ENCODE measurements at places on chromosomes 4 and X.

GRCh38 chrX:17547658-17548057, 172.7 kb downstream of the NHS start:
- peak; percentile 9 for DNase-seq

DNA sequence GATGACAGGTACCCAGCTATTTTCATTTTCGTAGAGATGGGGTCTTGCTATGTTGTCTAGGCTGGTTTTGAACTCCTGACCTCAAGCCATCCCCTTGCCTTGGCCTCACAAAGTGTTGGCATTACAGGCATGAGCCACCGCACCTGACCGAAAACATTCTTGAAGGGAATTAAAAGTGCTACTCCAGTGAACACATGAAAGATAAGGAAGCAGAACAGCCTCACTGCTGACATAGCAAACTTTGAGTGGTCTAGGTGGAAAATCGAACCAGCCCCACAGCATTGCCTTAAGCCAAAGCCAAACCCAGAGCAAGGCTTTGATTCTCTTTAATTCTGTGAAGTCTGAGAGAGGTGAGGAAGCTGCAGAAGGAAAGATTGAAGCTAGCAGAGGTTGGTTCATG, 65.1 kb downstream of the KDM6A start:
- no peak for DNase-seq

- DNase-seq = no peak
Measured at GRCh38 chrX:23883737-23884354, 23.9 kb downstream of the APOO start.

DNA sequence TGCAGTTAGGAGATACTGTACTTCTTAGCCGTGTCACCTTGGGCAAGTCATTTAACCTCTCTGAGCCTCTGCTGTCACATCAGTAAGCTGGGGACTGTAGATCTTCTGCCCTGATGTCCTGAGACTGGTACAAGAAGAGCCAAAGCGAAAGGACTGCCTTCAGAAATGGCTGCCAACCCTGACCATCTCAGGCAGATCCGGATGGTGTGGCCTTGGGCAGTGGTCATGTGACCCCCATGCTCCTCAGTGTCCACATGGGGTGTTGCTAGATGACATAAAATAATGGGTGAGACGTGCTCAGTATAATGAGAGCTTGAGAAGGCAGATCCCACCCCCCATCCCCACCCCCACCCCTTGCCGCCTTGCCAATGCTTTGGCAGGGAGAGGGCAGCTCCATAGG, 60.4 kb upstream of the MTM1 start:
- DNase-seq = no peak

- no peak for DNase-seq
Measured at GRCh38 chrX:117707948-117708743, 408.5 kb downstream of the KLHL13 start.

- no peak for DNase-seq
Measured at GRCh38 chr4:48791313-48791712, 11.2 kb upstream of the FRYL start.

GRCh38 chr4:112253382-112254000, 21.9 kb downstream of the AP1AR start:
- DNase-seq = peak; percentile 39

- DNase-seq = no peak
Measured at GRCh38 chr4:2424581-2424980, 5.8 kb downstream of the CFAP99 start.

DNA sequence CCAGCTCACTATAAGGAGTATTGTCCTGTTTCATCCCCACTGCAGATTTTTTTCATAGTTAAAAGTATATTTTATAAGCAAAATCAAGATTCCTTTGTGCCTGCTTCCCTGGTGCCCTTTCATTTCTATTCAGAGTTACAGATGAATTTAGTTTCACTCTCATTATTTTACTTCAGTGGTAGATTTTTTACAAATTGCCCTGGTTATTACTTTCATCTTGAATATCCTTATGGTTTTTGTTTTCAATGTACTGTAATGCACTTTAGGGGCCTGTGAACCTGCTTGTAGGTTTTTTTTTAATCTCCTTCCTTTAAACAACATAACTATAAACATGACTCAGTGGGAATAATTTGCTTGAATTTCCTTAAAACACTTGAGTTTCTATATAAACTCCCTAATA, 126.8 kb downstream of the GPR143 start:
- no peak for DNase-seq

DNA sequence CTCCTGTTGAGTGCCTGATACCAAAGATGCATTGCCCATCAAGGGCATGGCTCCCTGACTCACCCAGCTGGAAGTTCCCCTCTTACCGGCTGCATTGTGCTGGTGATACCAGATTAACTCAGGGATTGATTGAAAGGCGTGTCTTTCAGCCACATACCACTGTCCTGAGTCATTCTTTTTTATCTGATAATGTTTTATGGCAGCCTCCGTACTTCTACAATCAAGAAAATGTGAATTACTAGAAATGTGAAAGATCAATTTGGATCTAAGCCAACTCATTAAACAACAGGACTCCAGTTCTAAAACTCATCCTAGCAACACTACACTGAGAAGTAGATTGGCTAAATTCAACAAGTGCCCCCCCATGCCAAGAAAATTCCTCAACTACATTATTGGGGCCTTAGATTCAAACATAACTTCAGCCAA, 40.0 kb downstream of the TXK start:
- DNase-seq = peak; percentile 77

DNA sequence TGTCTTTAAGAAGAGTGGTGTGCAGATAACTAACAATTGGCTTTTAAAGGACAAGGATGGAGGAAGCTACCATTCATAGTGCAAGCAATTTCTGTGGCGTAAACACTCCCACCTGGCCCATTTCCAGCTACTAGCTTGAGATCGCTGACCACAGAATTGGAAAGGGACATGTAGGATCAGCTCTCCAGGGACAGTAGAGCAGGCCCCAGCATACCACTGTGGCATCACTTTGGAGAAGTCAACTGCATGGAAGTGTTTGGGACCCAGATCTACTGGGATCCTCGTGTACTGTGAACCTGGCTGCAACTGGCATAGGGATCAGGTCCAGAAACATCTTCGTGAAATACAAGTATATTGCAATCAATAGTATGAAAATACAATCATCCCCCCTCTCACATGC, 515.0 kb downstream of the INPP4B start:
- no peak for DNase-seq

GRCh38 chr4:74329307-74329706, 21.0 kb downstream of the EPGN start:
- peak; percentile 53 for DNase-seq

GRCh38 chr4:113575401-113575800, 186.1 kb downstream of the CAMK2D start:
- no peak for DNase-seq

DNA sequence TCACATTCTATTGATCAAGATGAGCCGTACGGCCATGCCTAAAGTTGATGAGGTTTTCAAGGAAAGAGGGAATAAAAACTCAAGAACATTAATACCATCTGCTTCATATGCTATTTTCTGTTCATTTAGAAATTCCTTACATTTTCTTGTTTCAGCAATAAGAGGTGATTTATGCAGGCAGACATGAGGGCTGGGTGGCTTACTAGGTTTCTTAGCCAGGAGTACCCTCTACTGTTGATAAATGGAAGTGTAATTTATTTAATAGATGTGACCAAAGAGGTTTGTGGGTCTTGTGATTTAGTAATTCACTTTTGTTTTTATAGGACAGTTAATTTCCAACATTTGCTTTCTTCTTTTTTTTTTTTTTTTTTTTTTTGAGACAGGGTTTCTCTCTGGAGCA, 6.4 kb upstream of the SMIM9 start:
- DNase-seq = peak; percentile 77

DNA sequence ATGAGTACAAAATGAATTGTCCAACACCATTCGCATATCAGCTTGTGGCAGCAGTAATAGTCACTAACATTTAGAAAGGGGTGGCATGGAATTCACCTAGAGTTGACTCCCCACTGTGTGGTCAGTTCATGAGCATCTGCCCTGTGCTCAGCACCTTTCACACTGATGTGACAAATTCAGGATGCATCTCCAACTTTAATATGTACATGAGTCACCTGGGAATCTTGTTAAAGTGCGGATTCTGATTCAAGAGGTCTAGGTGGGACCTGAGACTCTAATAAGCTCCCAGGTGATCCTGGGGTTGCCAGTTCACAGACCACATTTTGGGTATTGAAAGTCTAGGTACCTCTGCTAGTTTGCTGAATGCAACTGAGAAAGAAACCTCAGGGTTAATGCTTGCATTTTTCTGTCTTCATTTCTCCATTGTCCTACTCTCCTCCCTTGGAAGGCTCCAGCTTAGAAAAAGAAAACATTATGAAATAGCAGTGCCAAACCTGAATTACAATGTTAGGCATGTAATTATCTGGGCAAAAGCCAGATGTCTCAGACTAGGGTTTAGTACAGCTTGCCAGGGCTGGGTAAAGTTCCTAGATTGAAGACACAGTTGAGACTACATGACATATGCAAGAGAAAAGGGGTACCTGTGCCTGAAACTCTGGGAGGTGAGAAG, 32.7 kb downstream of the TMSB4X start:
- DNase-seq = no peak

- peak; percentile 95 for DNase-seq
Measured at GRCh38 chr4:3044870-3045819, 29.2 kb downstream of the HTT-AS start.

DNA sequence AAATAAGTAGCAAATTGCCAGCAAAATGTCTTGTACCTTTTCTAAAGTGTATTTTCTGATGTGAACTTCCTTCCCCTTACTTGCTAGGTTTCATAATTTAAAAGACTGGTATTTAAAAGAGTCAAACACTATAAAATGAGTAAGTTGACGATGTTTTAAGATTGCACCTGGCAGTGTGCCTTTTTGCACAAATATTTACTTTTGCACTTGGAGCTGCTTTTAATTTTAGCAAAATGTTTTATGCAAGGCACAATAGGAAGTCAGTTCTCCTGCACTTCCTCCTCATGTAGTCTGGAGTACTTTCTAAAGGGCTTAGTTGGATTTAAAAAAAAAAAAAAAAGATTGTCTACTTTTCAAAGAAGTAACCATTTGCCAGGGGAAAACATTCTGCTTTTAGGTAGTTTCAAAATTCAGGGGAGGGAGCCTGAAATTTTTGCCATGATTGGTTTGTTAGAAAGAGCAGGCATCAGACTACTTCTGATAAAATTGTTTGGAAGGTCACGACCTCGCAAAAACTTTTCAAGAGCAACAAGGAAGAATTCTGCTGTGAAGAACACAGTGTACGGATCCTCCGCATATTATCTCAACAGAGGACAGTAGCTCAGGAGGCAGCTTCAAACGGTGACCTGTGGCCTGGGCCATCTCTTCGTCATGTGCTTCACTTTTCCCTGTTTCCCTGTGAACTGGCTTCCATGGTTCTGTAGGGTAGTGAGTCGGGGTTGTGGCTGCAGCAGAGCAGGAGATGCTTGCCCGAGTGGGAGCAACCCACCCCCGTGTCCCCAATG, 66.1 kb downstream of the CDS1 start:
- DNase-seq = no peak

- no peak for DNase-seq
Measured at GRCh38 chr4:44623676-44624075, 27.7 kb downstream of the YIPF7 start.

DNA sequence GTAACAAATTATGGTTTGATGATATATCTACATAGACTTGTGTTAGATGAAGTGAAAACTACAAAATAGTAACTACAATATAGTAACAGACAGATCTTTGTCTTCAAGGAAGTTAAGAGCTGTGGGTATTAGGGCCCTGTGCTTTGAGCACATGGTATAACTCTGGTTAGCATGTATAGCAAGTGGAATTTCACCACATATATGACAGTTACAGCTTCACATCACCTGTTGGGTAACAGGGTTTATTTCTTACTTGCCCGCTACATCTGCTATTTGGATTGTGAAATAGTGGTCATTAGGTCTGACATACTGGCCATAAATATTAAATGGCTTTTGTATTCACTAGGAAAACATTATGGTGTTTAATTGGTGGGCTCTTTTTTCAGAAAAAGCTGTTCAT, 20.2 kb downstream of the OFD1 start:
- DNase-seq = no peak

DNA sequence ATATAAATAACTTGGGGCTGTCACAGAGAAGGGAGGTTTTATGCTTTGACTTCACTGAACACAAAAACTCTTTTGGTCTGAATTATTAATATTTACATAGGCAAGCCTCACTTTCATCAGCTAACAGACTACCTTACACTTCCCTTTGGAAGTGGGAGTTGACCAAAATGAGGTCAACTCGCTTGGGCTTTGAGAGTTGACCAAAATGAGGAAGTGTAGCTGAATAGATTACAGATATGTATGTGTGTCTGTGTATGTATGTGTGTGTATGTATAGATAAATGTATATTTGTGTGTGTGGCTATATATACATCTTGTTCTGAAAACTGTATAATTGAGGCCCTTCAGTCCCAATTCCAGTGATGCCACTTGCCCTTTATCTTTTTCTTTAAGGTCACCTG, 113.3 kb upstream of the IL13RA1 start:
- no peak for DNase-seq

DNA sequence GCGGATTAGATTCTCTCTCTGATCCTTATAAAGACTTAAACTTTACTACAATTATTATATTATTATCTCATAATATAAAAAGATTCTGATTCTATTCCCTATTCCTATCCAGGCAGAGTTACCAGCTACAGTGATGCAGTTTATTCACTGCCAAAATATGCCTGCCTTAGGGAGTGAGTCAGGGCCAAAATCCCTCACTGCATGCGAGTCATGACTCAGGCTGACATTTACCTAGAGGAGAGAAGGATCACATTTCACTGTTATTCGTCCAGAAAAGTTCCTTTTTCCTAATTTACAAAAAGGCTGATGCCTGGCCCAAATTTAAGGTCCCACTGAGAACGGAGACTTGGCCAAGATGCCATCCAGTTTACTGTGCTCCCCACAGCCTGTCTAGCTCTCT, 168.5 kb upstream of the LDB2 start:
- no peak for DNase-seq

DNA sequence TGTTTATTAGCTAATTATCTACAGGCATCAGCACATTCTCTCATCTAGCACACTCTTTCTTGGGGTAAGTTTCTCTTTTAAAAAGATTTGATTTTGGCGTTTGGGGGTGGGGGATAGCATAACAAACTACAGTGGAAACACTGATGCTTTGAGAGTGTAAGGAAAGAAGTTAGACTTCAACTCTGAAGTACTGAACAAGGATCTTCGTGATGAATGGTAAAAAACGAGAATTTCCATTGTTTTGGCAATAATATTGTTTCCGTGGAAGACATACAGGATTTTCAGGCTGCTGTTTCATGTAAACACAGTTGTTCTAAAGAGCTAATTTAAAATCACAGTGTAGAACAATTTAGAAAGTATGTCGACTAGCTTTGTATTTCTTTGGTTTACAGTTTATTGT, 451 bp downstream of the LPAR4 start:
- no peak for DNase-seq

DNA sequence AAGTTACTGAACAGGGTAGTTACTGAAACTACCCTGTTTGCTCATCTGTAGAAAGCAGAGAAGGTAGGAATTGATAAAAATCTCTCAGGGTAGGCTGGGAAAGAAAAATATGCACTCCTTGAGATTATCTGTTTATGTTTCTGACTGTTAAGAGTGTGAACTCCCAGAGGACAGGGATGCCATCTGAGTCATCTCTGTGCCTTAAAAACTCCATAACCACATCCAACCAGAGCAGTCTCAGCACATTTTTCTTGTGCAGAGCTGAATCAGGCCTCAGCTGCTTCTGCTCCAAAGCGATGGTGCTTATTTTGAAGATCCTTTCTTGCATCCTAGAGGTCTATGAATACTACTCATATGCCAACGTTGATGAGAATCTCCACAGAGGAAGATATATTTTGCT, 9.9 kb downstream of the CENPVL3 start:
- DNase-seq = no peak

GRCh38 chr4:111943796-111944203, 201.5 kb upstream of the FAM241A start:
- DNase-seq = peak; percentile 73

All from common myeloid progenitor, CD34-positive (primary cell).